ENCODE measurements at places on chromosomes 6 and 20. TPM values are rescaled to one million over a fixed set of nuclear protein-coding genes. Genes with fewer than 3 reads are reported as not detected.

EDN3 gene
- 1.8 TPM for total RNA-seq

KIF16B gene
- 23.7 TPM for total RNA-seq

SCAF8 gene
- total RNA-seq = 39.9 TPM

MATN4 gene
- not detected for total RNA-seq

DNA sequence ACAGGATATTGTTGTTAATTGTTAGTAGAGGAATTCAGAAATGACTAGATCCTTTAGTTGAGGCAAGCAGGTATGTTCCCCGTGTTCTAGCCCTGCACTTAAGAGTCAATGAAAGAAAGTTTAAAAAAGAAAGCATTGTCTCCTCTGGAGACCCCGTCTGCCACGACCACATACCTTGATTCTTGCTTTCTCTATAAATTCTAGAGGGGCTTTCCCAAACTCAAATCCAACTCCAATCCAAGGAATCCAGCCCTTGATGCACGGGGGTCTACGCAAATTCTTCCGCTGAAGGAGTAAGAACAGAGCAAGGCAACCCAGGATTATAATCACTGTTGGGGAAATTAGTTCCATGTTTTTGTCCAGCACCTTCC is 401 bp downstream of the CYP39A1 start:
- no peak for DNase-seq

GRCh38 chr20:41837669-41838224 is 219.6 kb upstream of the CHD6 start:
- DNase-seq = no peak

- no peak for DNase-seq
These were observed 12.1 kb downstream of the TBX18 start for GRCh38 chr6:84752118-84752850.

DNA sequence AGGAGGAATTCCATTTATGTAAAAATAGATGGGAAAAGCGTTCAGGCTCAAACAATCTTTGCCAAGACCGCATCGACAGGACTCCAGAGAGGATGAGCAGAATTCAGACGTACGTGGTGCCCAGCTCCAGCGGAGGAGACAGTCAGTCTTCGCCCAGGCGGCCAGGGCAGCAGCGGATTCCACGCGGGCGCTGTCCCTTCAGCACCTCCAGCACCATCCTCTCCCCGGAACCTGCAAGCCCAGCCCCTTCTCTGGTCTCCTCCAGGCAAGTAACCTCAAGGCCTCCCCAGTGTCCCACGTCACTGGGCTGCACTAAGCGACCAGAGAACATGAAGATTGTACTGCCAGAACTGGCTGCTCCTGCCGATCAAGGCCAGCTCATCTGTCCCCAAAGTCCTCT is 2.8 kb upstream of the KCNQ2 start:
- DNase-seq = no peak

DNA sequence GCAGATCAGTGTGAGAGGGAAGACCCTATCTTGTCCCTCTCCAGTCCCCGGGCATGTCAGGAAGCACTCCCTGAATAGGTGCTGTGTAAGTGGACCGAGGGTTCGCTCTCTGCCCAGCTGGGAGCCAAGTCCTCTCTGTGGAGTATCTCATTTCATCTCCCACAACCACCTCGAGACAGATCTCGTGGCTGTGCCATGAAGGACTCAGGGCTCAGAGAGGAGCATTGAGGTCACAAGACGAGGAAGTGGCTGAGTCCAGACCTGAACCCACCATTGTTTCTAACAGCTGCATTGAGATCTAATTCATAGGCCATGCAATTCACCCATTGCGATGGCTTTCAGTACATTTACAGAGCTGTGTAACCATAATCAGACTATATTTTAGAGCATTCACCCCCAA is 34.7 kb upstream of the STX16 start:
- DNase-seq = no peak

DNA sequence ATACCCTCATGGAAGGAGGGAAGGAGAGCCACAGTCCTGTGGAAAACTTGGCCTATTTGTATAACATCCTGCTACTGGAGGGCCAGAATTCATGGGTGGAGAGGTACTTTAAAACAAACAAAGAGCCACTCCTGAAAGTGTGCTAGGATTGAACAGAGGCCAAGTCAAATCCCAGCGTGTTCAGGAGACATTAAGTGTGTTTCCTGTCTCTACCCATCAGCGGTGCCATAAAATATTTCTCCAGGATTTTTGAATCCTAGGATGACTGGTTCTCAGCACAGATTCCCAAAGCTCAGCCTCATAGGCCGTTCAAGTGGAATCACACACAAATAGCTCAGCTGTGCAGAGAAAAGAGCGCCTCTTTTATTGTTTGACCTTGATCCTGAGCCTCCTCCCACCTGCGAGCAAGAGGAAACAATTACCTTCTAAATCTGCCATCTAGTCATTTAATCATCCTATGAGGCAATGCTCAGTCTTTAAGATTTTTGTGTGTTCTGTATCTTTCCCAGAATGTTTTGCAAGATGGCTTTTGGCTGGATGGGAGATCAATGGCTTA is 31.8 kb upstream of the RALGAPA2 start:
- DNase-seq = no peak

All from suprapubic skin (tissue), 4 donors.